Articular chondrocyte of knee joint (primary cell): ENCODE measurements at places on chromosomes 2 and 18. TPM values are rescaled to one million over a fixed set of nuclear protein-coding genes. Genes with fewer than 3 reads are reported as not detected.

Gene CHST9
- not detected in 2 replicates for total RNA-seq

Gene SEMA4F
- 5.9 and 6.1 TPM in 2 replicates for total RNA-seq

Gene GALNT1
- 507 and 572 TPM in 2 replicates for total RNA-seq

Gene MAPK4
- not detected in 2 replicates for total RNA-seq

Gene CDH7
- not detected in 2 replicates for total RNA-seq

Gene ALK
- total RNA-seq = not detected in 2 replicates

Gene SERPINB3
- not detected in 2 replicates for total RNA-seq

Gene L3MBTL4
- total RNA-seq = 1.7 and 2.9 TPM in 2 replicates

Gene LYPD1
- 0.76 TPM in 1 of 2 replicates, not detected in the other for total RNA-seq

Gene CTNNA2
- not detected in 2 replicates for total RNA-seq

Gene MYOM1
- total RNA-seq = 0.52 and 0.76 TPM in 2 replicates

Gene FAM110C
- total RNA-seq = 0.11 TPM in 1 of 2 replicates, not detected in the other

Gene SCN3A
- 0.13 and 0.54 TPM in 2 replicates for total RNA-seq

Gene SH3BP4
- 44.9 and 53.8 TPM in 2 replicates for total RNA-seq

Gene MROH2A
- total RNA-seq = not detected in 2 replicates

Gene EFHD1
- 0.39 and 1.3 TPM in 2 replicates for total RNA-seq

Gene TGFBRAP1
- total RNA-seq = 17.4 and 17.8 TPM in 2 replicates

Gene AMER3
- not detected in 2 replicates for total RNA-seq

Gene CFC1
- total RNA-seq = not detected in 2 replicates

Gene IFIH1
- total RNA-seq = 8.5 and 12.2 TPM in 2 replicates
